NCI-H2171 (cell line): ENCODE measurements at places on chromosomes 11 and 22.

DNA sequence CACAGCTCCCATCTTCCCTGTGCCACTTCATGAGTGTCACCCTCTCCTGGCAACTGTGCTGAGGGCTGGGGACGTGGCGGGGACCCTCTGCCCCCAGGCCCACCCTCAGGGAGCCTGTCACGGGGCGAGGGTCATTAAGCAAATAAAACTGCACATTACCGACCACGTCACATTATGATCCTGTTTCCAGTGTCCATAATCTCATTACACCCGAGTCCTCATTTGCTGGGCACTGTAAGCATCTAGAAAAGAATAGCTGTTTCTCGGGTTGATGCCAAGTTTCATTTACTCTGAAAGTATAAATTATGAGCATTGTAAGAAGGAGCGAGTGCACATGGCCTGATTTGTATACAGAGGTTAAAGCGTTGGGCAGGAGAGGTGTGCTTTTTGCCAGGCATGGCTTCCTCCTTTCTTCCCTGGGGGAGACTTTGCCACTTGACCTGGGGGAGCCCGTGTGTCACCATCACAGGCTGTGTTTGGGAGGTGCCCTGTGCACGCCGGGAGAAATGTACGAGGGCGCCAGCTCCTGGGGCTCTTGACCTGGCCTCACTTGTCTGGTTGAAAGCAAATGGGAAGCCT, 50.5 kb downstream of the LRP5 start:
- no peak for DNase-seq

GRCh38 chr11:76640501-76640900, 30.0 kb downstream of the LRRC32 start:
- no peak for DNase-seq

DNA sequence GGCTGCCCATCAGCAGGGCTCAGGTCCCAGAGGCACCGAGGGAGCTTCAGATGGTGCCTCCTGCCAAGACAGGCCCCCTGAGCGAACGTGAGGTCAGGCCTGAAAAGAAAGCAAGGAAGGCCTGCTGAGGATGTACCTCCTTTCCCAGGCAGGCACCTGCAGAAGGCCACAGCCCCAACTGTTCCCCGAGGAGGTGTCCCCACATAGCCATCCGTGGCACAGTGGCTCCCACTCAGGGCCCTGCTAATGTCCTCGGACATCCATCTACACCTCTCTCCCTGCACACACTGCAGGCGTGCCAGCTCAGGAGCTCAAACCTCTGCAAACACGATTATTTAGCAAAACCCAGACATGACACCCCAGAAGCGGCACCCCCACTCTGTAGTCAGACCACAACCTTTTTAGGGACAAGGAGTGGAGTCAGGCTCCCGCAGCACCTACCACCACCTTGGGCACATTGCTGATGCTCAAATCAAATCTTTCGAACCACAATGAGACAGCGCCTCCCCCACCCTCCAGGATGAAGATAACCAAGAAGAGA, 36.9 kb downstream of the SHANK2 start:
- DNase-seq: no peak

GRCh38 chr11:76805206-76805913, 22.2 kb downstream of the TSKU start:
- no peak for DNase-seq
